ENCODE measurements at places on chromosomes 1 and 21. TPM values are rescaled to one million over a fixed set of nuclear protein-coding genes. Genes with fewer than 3 reads are reported as not detected.

OR2T2 gene
- total RNA-seq, result not detected

COL16A1 gene
- total RNA-seq, result 0.67 TPM

FCGR3A gene
- total RNA-seq, result not detected

LCK gene
- not detected for total RNA-seq

BGLAP gene
- not detected for total RNA-seq

TMEM52 gene
- not detected for total RNA-seq

ENO1 gene
- 2,271 TPM for total RNA-seq

CFAP45 gene
- 0.89 TPM for total RNA-seq

PLPPR5 gene
- total RNA-seq, result not detected

LY9 gene
- total RNA-seq, result not detected

RYR2 gene
- total RNA-seq, result not detected

ACTRT2 gene
- total RNA-seq, result not detected

RBBP4 gene
- total RNA-seq, result 113 TPM

ALPL gene
- total RNA-seq, result 0.05 TPM

FLVCR1 gene
- total RNA-seq, result 6.7 TPM

VANGL2 gene
- not detected for total RNA-seq

KRTAP6-3 gene
- not detected for total RNA-seq

WDR64 gene
- total RNA-seq, result not detected

FLG gene
- not detected for total RNA-seq

GPR37L1 gene
- total RNA-seq, result not detected

ATP1A2 gene
- total RNA-seq, result not detected

PCP4 gene
- total RNA-seq, result not detected

IRF6 gene
- total RNA-seq, result 0.44 TPM

UBE2U gene
- not detected for total RNA-seq

LAPTM5 gene
- 55.9 TPM for total RNA-seq

PADI2 gene
- 0.13 TPM for total RNA-seq

PKP1 gene
- total RNA-seq, result 0.15 TPM

ABCG1 gene
- 13.3 TPM for total RNA-seq

LRRC7 gene
- total RNA-seq, result 0.10 TPM

FAM43B gene
- total RNA-seq, result not detected

TPTE gene
- not detected for total RNA-seq

CELA2A gene
- total RNA-seq, result not detected

TSPAN1 gene
- total RNA-seq, result 2.5 TPM

FMOD gene
- total RNA-seq, result 0.84 TPM
